Activated naive CD8-positive, alpha-beta T cell treated with anti-CD3 and anti-CD28 coated beads, Interleukin-2, amount 50 U/mL, for 24 hours (primary cell): ENCODE measurements at places on chromosomes 7 and 10.

DNA sequence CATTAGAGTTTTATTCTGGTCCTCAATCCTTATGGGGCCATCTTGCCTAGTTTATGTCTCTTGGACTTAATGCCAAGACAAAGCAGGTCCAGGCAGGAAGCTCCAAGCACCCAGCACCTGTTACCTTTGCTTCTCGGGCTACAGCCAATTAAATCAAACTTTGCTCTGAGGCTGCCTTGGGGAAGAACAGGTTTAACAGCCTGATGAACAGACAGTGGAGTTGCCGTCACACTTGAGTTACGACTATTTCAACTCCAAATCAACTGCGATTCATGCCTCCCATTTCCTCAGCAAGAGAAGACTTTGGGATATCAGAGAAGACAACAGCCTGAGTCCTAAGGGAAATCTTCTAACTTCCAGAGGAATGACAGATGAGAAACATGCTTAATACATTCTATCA is 62.2 kb downstream of the XPNPEP1 start:
- no peak for DNase-seq

DNA sequence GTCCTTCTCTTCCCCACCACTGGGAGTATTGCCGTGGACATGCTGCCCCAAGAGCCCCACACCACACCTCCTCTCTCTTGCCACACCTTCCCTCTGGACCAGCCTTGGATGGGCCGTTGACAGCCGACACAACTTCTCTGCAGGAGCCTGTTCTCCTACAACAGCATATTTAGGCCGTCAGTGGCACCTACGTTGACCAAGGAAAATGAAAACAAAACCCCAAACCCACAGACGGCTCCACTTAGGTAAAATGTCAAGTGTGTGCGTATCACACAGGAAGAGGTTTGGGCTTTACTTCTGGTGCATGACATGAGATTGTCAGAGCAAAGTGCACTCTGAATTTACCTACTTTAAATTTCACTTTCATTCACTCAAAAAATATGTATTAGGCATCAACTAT is 246.6 kb downstream of the ZMYND11 start:
- DNase-seq = peak; percentile 3

GRCh38 chr10:124589491-124590041 is 127.9 kb downstream of the LHPP start:
- no peak for DNase-seq

- DNase-seq = no peak
Observed at GRCh38 chr10:121199081-121199480, 347.9 kb downstream of the WDR11 start.

DNA sequence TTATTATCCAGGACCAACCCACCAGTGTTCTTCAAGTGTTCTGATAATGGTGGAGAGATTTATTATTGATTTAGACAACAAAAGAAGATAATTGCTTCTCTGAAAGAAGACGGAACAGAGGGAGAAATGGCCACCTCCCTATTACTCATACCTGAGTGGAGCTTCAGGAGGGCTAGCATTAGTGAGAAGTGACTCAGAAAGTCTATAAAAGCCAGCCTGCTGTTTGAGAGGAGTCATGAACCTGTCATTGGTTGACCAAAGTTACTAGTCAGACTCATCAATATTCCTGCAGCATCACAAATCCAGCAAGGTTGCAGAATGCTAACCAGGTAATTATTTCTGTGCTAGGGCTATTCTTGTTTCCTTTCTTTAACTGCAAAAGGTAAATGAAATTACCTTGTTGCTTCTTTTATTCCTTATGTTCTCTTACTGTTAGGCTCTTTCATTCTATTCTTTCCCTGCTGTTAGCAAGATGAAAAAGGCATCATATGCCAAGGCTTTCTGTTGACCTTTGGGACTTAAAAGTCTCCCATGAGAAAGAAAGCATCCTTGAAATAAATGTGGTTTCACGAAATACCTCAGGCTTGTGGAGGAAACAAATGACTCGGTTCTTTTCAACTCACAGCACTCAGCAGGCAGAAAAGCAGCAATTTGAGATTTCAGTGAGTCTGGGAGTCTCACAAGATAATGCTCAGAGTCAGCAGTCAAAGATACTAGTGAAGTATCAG is 256.4 kb upstream of the PHYHIPL start:
- DNase-seq = no peak

GRCh38 chr10:129716211-129716681 is 247.8 kb downstream of the EBF3 start:
- no peak for DNase-seq

DNA sequence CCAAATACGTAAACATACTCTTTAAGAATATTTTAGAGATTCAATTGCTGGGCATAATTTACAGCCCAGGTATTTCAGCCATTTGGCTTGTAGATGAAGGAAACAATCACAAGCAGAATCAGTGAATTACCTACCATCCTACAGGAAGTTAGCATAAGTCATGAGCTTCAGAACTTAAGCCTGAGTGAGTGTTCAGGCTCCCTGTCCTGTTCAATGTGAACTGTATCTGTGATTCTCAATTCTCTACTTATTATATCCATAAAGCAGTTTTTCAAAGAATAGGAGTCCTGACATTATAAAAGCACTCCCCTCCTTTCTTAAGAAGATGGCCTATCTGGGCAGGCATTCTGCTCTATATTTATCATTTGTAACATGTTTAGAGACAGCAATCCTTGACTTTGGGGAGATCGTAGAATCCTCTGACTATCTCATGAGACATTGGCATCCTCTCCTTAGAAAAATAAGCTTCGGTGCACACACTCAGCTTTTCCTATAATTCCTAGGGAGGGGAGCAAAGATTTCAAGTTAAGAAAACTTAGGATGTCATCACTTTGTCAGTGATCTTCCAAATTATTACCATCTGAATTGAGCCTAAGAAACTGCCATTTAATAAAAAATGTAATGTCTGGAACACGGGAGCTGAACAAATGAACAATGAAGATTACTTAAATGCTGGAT is 645.2 kb upstream of the IGFBP3 start:
- DNase-seq = no peak

DNA sequence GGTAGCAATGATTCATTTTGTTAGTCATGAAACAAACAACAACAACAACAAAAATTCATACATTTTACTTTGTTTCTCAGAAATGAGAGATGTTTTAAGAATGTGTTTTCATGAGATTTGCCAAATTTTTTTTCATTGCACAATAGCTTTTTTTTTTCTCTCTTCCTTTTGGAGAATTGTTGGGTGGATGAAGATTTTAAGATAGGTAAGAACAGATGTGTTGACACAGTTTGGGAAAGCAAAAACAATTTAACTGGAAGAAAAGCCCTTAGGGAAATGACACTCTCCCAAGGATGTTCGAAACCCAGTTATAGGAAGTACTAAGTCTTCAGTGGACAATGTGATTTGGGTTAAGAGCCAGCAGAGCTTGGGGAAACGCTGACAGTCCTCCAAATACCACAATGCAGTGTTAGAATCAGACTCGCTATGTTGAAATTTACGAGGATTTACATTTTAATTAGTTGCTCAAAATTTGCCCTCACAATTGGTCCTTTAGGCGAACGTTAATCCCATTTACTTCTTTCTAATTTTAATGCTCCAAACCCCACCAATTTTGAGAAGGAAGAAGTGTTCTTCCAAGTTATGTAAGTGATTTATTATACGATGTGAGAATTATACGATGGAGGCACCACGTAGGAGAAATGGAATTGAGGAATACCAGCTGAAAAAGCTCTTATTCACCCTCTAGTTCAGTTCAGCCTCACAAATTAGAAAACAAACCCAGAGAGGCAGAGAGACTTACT is 61.2 kb downstream of the HHEX start:
- DNase-seq = no peak

GRCh38 chr10:100038561-100039071 is 28.9 kb upstream of the DNMBP start:
- DNase-seq = no peak

DNA sequence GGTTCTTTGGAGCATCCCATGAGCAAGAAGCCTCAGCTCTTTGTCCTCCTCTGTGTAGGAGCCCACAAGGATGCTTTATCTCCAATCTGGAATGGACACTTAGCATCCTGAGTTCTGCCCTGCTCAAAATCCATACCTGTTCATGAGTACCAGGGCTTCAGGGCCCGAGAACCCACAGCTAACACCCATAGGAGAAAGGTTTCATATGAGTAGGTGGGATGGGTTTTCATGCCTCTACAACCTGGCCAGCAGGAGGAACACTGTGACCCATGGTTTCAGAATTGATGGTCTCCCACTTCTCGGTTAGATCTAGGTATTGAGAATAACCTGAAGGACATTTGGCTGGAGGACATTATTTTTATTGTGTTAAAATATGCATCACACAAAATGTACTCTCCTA is 57.8 kb downstream of the TBXAS1 start:
- no peak for DNase-seq

DNA sequence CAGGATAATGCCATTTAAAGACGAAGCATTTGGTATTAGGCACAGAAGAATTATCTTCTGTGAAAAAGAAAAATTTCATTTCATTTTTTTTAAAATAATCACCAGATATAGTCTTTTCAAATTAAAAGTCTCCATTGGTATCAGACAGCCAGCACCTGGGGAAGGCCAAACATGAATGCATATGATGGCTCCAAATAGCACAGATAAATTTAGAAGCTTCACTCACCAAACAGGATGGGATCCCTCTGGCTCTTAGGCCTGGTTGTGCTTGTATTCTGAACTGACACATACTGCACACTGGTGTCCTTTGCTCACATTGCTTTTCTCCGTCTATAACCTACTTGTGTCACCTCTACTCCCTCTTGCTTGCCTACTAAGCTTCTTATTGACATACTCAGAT is 169.5 kb upstream of the CHRM2 start:
- no peak for DNase-seq

GRCh38 chr7:46525876-46526275 is 604.8 kb upstream of the IGFBP3 start:
- no peak for DNase-seq

GRCh38 chr7:151387161-151388006 is 22.5 kb downstream of the WDR86 start:
- DNase-seq = no peak
